ENCODE measurements at places on chromosomes 3 and 15. TPM values are rescaled to one million over a fixed set of nuclear protein-coding genes. Genes with fewer than 3 reads are reported as not detected.

GNB4 gene
- total RNA-seq = 87.2 TPM

ADCY5 gene
- 0.43 TPM for total RNA-seq

POPDC2 gene
- total RNA-seq = 1.3 TPM

CD200 gene
- total RNA-seq = 1.3 TPM

GPR15 gene
- total RNA-seq = not detected

PRTG gene
- total RNA-seq = 6.9 TPM

EPHA6 gene
- 1.7 TPM for total RNA-seq

CHRD gene
- 1.7 TPM for total RNA-seq

CYP1A2 gene
- not detected for total RNA-seq

TEX264 gene
- total RNA-seq = 37.7 TPM

SCN5A gene
- total RNA-seq = 0.43 TPM

DIPK2A gene
- total RNA-seq = 28.0 TPM

DNAH1 gene
- 4.8 TPM for total RNA-seq

LINGO1 gene
- total RNA-seq = not detected

OTOL1 gene
- total RNA-seq = not detected

KBTBD12 gene
- not detected for total RNA-seq

PRSS50 gene
- not detected for total RNA-seq
